AML-193 (cell line): ENCODE measurements at places on chromosomes 1 and 21.

- peak; percentile 60 for DNase-seq
These were observed 221.4 kb downstream of the HLX start for GRCh38 chr1:221100611-221101010.

DNA sequence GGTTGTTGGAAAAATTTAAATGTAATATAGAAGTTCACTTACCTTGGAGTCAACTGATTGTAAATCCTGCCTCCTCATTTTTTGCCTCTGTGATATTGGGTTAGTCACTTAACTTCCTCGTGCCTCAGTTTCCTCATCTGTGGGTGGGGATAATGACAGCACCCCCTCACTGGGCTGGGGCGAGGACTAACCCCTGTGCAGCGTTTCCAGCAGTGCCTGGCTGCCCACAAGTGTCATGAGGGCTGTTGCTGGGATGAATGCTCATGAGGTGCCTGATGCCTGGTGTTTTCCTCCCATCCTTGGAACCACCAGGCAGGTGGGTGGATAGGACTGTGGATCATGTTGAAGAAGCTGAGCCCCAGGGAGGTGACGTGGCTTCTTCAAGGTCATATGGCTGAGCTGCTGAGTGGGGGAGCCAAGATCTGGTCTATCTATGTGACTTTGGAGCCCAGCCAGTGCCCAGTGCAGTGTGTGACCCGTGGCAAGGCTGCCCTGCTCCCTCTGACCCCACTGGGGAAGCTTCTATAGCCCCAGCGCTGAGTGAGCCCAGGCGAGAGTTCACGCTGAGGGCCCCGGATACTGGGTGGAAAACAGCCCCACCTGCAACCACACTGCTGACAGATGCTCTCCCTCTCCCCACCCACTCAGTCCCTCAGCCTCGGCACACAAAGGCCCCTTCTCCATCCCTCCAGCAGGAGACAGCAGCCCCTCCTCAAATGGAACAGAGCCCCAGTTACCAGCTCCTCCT, 446.0 kb downstream of the PTPRU start:
- DNase-seq, result no peak

- DNase-seq, result no peak
These were observed 4.5 kb downstream of the ETV3L start for GRCh38 chr1:157095091-157095490.

- DNase-seq, result no peak
These were observed 10.7 kb downstream of the TBX19 start for GRCh38 chr1:168291222-168291837.

DNA sequence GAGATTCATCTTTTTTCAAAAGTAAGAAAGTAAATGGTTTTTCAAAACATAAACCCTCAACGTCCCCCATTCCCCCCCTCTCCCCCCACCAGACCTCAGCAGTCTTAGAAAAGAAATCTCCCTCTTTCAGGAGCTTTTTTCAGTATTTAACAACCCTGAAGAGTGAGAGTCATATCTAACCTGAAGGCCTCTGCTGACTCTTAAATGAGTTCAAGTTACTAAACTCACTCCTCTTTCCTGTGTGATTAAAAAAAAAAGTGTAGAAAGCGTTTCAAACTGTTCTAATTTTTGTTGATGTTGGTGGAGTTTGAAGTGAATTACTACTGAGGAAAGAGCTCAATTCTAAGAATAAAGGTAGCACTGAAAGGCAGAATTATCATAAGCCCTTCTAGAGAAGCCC, 93.7 kb downstream of the VAV3 start:
- no peak for DNase-seq

GRCh38 chr1:215489771-215490565, 77.1 kb upstream of the KCTD3 start:
- no peak for DNase-seq

GRCh38 chr1:57897581-57897980, 473.7 kb upstream of the DAB1 start:
- DNase-seq, result no peak

DNA sequence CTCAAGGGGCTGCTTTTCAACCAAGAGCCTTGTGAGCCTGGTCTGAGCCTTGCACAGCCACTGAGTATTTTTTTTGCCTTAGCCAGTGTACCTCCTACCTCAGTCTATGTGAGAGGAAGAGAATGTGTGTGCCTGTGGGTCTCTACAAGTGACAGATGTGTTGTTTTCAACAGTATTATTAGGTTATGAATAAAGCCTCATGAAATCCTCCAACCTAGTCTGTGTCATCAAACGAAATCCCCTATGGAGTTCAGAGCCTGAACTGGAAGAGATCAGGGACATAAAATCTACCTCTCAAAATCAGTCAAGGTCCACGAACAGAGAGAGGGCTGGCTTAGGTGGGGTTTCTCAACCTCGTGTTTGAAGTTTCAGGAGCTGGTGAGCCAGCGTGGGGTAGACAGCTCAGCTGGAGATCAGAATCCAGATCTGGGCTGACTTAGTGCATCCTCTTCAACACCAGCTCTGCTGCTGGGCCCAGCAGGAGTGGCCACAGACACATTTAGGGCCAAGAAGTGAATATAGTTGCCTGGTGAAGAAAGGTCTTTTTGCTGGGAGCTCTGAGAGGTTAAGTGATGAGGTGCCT, 8.2 kb downstream of the XKR8 start:
- no peak for DNase-seq

DNA sequence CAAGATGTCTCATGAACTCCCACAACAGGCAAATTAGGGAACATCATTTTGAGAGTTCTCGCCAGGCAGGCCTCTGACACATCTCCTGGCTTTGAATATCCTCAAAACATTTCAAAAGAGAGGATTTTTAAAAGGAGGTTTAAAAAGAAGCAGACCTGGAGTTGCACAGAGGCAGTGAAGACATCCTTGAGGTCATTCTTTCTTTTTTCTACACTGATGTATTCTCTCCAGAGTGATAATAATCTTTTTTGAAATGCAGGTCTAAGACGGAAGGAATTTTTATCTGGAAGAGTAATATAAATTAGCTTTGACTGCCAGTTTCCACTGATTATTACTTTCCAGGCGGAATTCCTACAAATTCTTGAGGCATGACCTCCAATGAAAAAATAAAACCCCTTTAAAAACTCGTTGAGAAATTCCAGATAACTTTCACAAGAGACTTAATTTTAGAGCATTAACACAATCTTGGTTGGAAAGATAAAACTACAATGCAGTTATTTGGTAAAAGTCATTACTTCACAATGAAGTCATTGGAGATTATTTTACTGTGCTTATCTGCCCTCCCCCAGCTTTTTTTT, 125.0 kb downstream of the LYPLAL1 start:
- DNase-seq, result no peak

GRCh38 chr21:42091899-42092508, 20.9 kb downstream of the UMODL1 start:
- DNase-seq, result no peak

DNA sequence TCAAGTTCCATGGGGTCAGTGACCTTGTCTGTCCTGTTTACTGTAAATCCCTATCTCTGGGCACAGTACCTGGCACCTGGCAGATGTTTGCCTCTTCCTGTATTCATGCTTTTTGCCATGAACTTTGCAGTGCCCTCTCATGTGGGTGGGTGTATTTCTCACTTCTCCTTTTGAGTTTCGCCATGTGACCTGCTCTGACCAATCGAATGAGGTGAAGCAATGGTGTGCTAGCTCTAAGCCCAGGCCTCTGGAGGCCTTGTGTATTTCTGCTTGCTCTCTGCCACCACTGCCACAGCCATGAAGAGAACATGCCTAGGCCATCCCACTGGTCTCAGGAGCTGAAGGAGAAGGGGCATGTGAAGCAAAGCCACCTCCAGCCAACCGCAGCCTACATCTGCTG, 185.5 kb upstream of the ZC3H12A start:
- DNase-seq, result no peak

DNA sequence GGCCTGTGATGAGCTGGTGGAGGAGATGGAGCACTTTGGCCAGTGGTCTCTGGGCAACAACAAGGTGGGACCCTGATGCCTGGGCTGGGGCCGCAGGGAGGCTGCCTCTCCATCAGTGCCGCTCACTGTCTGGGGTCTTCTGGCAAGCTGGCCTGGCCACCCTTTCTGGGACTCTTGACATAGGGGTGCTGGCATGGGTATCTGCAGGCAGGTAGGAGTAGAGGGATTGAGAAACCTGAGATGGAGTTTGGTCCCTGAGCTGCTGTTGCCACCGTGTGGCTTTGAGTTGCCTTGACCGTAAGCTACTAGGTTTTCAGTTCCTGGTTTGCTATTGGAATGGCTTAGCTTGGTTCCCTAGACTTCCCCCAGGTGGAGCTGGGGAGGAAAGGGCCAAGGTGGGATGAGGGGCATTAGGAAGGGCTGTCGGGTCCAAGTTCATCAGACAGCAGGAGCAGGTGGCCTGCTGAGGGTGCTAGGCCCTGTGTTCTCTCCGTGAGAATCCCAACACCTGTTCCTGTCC, 13.2 kb upstream of the MFN2 start:
- DNase-seq, result peak; percentile 45

GRCh38 chr1:69315823-69316222, 251.9 kb upstream of the LRRC7 start:
- no peak for DNase-seq

GRCh38 chr1:221878134-221878533, 136.2 kb upstream of the DUSP10 start:
- no peak for DNase-seq

DNA sequence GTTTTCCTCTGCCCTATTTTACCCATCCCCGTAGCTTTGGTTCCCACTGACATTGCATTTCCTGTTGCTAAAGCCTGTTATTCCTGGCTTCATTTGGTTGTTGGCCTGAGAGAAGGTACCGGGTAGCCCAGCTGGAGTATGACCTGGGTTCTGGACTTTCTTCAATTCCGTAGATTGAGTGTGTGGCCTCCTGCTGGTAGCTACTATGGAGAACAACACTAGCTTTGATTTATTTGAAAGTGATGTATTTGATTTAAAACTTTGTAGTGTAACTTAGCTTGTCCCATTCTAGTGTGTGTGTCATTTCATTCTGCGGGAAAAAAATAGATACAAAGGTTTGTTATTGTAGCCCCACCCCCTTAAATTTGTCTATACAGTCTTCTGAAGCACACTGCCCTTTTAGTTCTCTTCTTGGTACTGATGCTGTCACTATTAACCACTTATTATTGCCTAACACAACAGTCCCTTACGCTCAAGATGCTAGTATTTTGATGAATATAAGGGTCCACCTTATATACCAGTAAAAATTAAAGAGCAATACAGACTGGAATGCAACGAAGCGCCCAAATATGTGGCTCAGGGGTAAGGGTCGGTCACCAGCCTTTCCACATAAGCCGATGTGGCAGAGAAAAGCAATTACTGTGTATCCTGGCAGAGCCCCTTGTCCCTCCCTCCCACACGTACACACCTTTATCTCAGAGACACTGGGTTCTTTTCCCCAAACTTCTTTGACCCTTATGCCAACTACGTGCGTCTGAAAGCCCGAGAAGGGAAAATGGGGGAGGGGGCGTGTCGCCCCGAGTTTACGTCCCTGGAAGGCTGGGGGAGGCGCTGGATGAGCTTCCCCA, 643 bp upstream of the MOV10 start:
- DNase-seq, result peak; percentile 52

- no peak for DNase-seq
These were observed 35.9 kb downstream of the NCMAP start for GRCh38 chr1:24591781-24592180.

- peak; percentile 83 for DNase-seq
These were observed 11.2 kb upstream of the H3-3A start for GRCh38 chr1:226051365-226051764.

DNA sequence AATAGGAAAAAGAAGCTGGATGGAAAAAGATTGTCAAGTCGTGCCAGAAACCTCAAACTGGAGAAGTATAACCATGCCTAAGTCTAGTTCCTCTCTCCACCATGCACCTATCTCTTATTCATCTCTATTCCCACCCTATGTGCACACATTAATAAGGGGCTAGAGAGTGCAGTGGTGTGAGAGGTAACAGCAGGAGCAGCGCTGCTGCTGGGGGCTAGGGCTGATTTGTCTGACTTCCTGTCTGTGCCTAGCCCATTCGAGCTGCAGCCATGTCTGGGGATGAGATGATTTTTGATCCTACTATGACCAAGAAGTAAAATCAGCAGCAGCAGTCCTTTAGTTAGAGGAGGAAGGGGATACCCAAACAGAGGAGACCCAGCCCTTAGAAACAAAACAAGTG, 43.0 kb downstream of the TRIM33 start:
- DNase-seq, result no peak

- DNase-seq, result no peak
These were observed 42.4 kb downstream of the MEF2D start for GRCh38 chr1:156458181-156458503.

- DNase-seq, result no peak
These were observed 785 bp downstream of the ZNF697 start for GRCh38 chr1:119647228-119647733.

DNA sequence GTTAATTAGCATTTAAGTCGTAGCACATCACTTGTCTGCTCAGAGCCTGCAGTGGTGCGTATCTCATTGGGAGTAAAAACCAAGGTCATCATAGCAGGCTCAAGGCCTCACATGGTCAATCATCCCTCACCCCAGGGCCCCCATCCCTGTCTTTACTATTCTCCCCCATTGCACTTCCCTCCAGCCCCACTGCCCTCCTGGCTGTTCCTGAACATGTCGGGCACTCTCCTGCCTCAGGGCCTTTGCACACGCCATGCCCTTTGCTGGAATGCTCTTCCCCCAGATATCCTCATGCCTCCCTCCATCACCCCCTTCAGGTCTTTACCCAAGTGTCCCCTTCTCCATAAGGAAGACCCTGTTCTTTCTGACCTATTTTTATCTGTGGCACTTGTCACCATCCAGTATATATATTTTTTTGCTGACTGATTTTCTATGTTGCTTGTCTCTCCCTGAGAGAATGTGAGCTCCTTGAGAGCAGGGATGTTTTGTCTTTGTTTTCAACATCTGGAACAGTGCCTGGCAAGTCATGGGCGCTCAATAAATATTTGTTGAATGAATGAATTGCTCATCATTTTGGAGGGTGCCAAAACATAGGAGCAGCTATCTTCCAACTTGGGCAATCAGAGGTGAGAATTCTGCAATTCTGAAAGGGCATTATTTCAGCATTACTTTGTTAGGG, 74.1 kb upstream of the POU3F1 start:
- DNase-seq, result no peak

DNA sequence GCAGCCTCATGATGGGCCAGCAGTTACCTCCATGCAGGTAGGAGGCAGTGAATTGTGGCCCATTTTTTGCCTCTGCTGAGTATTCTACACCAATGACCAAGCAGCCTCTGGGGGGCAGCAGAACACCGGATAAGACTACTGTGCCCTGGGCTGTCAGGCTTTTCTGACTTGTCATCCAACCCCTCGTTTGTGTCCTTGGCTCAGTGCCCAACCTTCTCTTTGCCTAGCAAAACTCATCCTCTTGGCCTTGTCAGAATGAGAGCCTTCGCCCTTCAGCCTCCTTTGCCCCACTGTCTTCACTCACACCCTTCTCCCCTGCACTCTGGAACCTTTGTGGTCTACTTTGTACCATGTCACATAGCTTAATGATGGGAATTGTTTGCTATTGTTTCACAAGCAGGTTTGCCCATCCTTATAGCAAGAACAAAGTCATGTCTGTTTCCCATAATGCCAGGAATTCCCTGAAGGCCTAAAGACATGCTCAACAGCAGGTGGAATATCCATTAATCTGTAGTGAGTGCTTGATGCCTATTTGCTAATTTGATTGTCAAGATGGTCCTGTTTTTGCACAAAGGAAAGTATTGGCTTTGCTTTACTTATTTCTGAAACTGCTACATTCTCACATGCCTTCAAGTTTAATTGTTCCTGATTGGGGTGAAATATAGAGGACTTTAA, 255.9 kb downstream of the HHAT start:
- peak; percentile 51 for DNase-seq

- DNase-seq, result no peak
These were observed 256.5 kb downstream of the NFIA start for GRCh38 chr1:61338899-61339298.
